ENCODE measurements at places on chromosomes 5 and 9.
A peak's percentile ranks its signal among the peaks of the same experiment; 100 is the strongest.

DNA sequence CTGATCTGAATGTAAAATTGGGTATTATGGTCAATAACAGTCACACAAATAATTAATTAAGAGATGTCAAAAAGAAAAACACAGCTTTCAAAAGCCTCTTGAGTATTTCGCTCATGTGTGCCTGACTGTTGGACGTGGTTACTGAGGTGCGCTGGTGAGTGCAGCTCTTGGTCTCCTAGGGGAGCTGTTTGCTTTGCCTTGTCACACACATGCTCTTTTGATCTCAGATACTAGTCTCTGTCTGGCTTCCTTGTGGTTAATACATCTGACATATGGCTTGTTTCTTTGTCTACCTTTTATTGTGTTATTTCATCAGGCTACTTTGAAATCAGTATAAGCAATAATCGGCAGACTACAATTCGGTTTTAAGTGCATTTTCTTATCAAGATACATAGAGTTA, 51.5 kb downstream of the PCSK1 start:
- no peak for DNase-seq

GRCh38 chr5:175590471-175590881, 67.4 kb upstream of the HRH2 start:
- DNase-seq = peak; percentile 4

GRCh38 chr5:170148430-170149205, 42.9 kb downstream of the FOXI1 start:
- no peak for DNase-seq

DNA sequence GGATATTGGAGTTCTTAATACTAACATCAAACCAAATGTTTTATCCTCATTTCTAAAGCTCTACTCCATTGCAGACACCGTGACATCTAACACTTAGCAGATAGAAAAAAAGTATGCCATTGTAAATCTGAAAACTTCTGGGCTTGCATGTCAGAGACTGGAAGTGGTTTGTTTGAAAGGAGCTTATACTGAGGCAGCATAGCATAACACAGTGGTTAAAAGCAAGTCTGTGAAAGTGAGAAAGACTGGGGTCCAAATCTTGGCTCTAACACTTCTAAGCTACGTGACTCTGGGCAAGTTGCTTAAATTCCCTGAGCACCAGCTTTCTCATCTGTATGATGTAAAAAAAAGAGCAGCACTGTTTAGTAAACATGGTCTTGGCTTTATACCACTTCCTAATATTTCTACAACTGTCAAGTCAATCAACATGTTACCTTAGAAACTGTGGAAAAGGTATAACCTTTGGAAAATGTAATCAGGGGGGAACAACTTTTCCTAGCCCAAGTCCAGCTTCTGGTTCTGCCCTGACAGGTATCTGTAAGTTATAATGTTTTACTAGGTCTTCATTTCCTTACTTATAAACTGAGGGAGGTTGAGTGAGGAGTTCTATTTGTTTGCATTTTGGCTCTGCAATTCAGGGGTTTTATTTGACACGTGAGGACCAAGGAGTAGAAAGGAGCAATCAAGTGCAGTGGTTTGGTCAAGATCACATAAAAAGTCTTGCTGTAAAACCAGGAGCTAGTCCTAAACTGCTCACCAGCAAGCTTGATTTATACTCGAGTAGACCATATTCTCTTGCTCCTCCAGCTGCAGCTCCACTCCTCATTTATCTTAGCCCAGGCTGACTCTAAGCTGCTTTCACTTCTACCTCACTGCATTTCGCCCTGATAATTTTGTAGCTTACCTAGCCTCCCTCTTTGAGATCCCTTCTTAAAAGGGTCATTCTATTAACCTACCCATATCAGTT, 541.0 kb downstream of the RAB3C start:
- no peak for DNase-seq

DNA sequence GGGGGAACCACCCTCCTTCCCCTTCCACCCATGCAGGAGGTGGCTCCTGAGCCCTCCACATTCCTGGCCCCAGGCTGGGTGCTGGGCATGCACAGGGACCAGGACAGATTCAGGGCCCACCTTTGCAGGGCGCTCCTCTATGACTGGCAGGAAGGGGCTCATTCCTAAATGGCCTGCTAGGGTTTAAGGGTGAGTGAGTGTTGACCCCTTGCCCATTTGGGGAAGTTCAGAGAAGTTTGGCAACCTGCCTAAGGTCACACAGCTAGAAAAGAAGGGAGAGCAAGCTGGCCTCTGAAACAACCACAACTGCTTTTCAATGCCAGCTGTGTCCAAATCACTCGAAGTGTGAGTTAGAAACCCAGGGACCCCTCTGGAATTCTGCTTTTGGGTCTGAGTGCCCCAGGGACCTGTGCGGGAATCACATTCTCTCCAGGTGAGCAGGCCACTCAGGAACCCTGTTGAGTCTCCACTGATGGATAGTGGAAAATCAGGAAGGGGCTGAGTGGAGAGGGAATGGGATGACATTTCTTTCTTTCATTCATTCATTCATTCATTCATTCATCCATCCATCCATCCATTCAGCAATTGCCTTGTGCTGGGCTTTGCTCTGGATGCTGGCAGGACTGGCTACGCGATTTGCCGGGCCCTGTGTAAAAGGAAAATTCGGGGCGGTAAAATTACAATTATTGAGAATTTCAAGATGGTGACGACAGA, 191.9 kb downstream of the C9orf50 start:
- DNase-seq = no peak

- no peak for DNase-seq
These were observed 2.9 kb upstream of the VDAC1 start for GRCh38 chr5:134007581-134008265.

GRCh38 chr5:91434348-91434747, 51.2 kb upstream of the ARRDC3 start:
- no peak for DNase-seq

- no peak for DNase-seq
These were observed 423.0 kb downstream of the DIRAS2 start for GRCh38 chr9:90219548-90220118.

DNA sequence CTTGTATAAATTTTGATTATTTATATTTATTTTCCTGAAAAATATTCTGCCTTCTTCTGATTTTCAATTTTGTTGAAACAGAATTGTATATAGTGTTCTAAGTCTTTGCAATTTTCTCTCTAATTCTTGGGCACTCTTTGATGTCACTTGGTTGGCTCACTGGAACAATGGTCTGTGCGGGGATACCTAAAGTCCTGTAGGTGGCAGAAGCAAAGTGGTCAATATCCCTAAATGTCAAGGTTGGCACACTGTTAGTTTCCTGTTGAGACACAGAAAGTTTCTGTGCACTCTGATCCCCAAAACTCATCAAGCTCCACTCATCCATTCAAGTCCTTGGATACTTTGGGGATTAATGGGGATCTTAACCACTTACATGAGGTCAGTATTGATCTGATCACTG, 480.8 kb upstream of the CCNG1 start:
- no peak for DNase-seq

GRCh38 chr5:148543727-148544126, 110.6 kb downstream of the HTR4 start:
- no peak for DNase-seq

GRCh38 chr9:127816362-127816725, 13.7 kb downstream of the FPGS start:
- no peak for DNase-seq

DNA sequence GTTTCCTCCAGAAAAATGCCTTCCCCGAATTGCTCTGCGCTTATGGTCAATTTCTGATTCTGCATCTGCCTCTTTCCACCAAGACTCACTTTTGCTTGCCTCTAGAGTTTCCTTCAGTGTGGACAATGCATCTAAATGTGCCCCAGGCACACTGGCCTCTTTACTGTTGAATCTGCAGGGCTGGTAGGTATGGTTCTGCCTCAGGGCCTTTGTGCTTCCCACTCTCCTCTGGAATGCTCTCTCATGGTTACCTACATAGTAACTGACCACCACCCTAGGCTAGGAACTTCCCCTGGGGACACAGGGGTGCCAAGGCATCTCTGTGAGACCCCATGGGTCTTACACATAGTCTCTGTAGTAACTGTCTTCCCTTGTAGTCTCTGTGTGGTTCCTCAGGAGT, 1258.6 kb downstream of the CDH12 start:
- no peak for DNase-seq

- no peak for DNase-seq
These were observed 6.0 kb upstream of the EFNA5 start for GRCh38 chr5:107676702-107677101.

GRCh38 chr9:3810231-3810630, 284.4 kb upstream of the RFX3 start:
- no peak for DNase-seq

DNA sequence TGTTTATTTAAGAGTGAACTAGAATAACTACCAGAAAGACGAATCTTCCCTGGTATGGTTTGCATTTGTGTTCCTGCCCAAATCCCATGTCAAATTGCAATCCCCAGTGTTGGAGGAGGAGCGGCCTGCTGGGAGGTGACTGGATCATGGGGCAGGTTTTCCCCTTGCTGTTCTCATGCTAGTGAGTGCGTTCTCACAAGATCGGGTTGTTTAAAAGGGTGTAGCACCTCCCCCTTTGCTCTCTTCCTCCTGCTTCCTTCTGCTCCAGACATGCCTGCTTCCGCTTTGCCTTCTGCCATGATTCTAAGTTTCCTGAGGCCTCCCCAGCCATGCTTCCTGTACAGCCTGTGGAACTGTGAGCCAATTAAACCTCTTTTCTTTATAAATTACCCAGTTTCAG, 210.3 kb upstream of the TBC1D2 start:
- no peak for DNase-seq

DNA sequence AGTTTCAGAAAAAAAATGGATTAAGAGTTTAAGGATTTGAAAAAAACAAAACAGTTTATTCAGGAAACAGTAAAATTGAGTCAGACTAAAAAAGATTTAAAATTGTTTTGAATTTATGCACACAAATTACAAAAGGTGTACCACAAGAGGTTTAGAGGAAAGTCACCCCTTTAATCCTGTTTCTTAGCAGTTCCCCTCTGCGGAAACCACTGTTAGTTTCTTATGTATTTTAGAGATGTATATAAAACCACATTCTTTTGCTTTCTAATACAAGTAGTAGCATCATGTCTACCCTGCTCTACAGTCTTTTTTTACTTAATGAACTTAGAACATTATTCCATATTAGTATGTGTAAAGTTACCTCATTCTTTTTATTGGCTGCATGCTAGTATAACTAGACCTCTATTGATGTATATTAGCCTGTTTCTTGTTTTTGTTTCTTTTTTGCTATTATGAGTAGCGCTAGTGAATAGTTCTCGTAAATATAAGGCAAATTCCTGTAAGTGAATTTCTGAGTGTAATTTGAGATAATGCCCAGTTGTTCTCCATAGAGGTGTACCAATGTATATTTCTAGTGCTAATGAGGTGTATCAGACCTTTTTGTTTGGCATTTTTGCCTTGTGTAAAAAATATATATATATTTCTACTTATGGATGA, 20.0 kb downstream of the GPBP1 start:
- no peak for DNase-seq

DNA sequence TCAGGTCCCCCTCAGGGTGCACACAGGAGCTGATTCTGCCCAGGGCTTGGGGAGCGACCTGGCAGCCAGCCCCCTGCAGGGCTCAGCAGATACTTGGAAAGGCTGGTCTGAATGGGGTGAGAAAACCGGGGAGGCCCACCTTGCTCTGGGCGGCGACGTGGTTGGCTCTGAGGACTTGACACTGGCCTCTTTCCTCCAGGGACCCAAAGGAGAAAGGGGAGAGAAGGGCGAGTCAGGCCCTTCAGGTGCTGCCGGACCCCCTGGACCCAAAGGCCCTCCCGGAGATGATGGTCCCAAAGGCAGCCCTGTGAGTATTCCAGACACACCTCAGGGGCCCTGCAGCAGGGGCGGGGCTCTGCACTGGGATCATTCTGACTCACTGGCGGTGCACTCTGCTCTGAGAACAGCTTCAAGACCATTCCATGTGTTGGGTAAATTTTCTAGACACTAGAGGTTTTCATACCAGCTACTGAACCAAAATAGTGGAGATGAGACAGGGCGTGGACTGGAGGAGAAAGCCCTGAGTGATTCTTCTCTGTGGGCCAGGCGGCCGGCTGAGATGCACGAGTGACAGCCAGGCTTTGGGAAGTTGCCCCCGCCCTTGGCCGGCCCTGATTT, 65.9 kb upstream of the FCN2 start:
- no peak for DNase-seq

GRCh38 chr9:121286973-121287741, 19.2 kb downstream of the GSN start:
- DNase-seq = peak; percentile 96

DNA sequence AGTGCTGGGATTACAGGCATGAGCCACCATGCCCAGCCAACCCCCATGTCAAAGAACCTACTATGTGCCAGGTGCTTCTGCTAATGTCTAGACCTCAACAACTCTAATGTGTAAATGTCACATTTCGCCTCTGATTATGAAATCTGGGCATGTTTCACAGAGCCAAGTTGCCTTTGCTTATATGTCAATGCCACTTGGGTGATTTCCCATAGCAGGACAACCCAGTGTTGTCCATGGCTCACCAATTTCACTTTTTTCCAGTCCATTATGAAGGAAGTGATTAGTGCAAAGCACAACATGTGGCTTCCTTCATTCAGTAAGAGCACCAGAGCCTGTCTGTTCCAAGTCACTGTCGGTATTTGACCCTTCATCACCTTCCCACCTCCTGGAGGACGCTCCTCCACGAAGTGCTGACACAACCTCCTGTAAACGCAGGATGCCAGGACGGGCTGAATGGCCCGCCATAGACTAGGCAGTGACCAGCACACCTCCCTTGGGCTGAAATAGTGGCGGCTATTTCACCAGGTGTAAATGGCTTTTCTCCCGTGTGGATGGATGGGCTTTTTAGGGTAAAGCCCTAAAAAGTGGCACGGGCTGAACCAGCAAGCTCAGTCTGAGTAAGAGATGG, 962 bp upstream of the PKN3 start:
- no peak for DNase-seq

DNA sequence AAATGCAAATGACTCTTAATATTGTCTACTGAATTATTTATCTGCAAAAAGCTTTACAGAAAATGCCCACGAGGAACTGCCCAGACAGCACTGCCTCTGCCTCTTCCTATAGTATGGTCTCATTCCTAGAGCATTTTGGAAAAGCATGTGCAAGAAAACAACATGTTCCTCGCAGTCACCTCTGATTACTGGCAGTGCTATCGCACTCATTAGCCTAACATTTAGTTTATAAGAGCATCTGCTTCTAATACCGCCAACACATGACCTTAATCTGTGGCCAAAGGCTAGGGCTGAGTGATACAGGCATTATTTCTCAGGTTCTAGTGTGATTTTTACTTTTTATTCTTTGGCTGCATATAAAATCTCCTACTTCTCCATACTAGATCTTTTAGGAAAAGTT, 259.2 kb downstream of the FBXL17 start:
- DNase-seq = no peak

DNA sequence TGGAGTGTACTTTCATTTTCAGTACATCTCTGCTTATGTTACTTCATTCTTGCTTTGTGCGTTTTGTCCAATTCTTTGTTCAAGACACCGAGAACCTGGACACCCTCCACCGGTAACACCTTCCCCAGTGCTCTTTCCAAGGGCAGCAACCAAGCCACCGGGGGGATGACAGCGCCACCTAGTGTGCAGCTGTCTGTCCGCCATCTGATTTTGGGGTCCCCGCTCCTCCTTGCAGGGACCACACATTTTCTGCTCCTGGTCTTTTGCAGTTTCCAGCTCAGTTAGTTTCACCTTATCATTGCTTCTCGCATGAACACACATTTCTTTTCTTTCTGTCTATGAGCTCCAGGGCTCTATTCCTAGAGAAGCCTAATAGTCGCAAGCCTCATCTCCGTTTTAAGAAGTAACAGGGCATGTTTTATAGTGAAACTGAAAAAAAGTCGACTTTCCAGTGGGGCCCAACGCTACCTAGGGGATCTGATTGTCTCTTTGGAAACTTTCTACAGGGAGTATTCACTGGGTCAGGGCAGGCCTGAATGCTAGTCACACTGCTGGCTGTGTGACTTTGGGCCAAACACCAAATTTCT, 152.1 kb downstream of the FSTL4 start:
- peak; percentile 49 for DNase-seq
